ENCODE measurements at places on chromosomes 6 and 20.

- H3K27me3 ChIP-seq, result no peaks in the 10 kb centered on the region
- DNase-seq, result no peak
- H3K27ac ChIP-seq, result no peak overlapping the region
- H3K36me3 ChIP-seq, result no peaks in the 10 kb centered on the region
- H3K4me1 ChIP-seq, result no peaks in the 10 kb centered on the region
- no peak overlapping the region for H3K4me3 ChIP-seq
These were observed 52.6 kb downstream of the THBS2 start for GRCh38 chr6:169200893-169201514.

DNA sequence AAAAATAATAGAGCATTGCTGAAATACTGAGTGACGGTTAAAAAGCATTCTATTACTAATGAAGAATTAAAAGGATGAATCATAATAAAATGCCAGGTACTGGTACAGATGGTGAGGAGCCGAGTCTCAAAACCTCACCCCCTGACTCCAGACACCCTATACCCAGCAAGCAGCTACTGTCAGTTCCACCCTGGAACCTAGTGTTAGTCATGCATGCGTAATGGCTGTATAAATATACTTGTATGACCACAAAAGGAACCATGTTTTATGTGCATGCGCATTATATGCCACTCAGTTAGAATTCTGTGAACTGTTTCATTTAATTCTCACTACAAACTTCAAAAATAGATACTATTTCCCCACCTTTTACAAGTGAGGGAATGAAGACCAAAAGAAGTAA is 568.7 kb upstream of the RNF217 start:
- no peak overlapping the region for H3K27ac ChIP-seq
- no peaks in the 10 kb centered on the region for H3K27me3 ChIP-seq
- no peak for DNase-seq
- no peaks in the 10 kb centered on the region for H3K4me1 ChIP-seq
- no peaks in the 10 kb centered on the region for H3K36me3 ChIP-seq

GRCh38 chr6:70369332-70369950 is 43.9 kb upstream of the FAM135A start:
- DNase-seq, result peak; percentile 60
- H3K36me3 ChIP-seq, result no peaks in the 10 kb centered on the region
- H3K27me3 ChIP-seq, result peaks cover 6% of the 10 kb centered on the region

GRCh38 chr6:143258945-143259344 is 191.6 kb downstream of the ADAT2 start:
- no peaks in the 10 kb centered on the region for H3K36me3 ChIP-seq
- DNase-seq, result no peak
- H3K4me1 ChIP-seq, result no peaks in the 10 kb centered on the region
- no peak overlapping the region for H3K27ac ChIP-seq
- H3K4me3 ChIP-seq, result no peak overlapping the region

GRCh38 chr20:16486532-16486931 is 86.7 kb downstream of the KIF16B start:
- H3K27ac ChIP-seq, result no peak overlapping the region
- H3K4me3 ChIP-seq, result no peak overlapping the region
- H3K4me1 ChIP-seq, result no peaks in the 10 kb centered on the region

DNA sequence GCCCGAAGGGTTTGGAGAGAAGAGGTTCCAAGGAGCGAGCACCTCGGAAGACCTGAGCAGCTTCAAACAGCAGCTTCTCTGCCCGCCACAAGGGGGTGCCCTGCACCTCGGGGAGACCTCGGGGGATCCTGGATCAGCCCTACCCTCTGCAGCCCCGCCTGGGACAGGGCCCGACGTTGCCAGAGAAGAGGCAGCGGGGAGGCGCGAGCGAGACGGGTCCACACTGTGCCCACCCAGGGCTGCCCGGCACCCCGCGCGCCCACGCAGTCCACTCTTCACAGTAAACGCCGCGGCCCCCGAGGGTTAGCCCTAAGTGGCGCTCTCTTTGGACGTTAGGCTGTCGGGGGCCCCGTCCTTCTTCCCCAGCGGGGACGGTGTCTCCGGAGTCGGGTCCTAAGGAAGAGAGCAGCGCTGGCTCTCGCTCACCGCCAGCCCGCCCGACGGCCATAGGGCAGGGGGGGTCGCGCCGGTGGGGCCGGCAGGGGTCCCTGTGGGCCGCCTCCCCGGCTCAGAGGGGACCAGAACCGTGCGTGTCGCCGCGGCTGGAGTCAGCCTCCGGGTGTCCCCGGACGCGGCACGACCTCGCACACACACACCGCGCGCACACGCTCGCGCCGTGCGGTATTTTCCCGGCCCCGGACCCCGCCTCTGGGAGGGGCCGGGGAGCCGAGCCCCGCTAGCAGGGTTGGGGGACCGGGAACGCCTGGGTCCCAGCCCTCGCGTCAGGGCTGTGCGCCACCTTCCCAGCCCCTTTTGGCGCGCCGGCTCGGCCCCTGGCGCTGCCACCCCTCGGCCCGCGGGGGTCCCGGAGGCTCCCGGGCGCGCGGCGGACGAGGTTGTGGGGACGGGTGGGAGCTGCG is 929 bp downstream of the CDH22 start:
- H3K4me1 ChIP-seq, result no peaks in the 10 kb centered on the region
- H3K27ac ChIP-seq, result no peak overlapping the region
- no peak overlapping the region for H3K4me3 ChIP-seq
- peaks cover 61% of the 10 kb centered on the region for H3K27me3 ChIP-seq

DNA sequence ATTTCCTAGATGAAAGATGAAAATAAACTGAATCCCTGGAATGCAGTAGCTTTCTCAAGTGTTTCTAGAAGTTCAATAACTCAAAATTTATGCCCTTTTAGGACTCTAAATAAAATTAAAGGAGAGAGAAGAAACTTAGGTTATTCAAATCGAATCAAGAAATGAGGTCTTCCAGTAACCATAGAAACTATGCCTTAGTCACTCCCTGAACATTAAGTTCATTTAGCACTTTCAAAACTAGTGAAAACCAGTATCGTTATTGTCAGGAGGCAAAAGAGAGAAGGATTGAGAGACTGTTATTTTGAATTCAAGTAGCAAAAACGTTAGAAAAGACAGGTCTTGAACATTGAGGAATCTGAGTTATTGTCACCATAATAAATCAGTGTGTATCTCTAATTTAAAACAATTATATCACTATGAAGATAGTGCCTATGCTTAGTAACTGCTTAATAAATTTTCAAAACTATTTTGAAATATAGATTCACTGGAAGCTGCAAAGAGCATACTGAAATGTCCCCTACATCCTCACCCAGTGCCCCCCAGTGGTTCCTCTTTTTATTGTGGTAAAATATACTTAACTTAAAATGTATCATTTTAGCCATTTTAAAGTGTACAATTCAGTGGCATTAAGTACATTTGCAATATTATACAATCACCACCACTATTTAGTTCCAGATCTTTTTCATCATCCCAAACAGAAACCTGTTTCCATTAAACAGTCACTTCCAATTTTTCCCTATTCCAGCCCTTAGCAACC is 4.6 kb downstream of the RPP21 start:
- no peaks in the 10 kb centered on the region for H3K27me3 ChIP-seq
- no peak overlapping the region for H3K4me3 ChIP-seq
- no peak for DNase-seq
- H3K27ac ChIP-seq, result no peak overlapping the region
- no peaks in the 10 kb centered on the region for H3K36me3 ChIP-seq
- peaks cover 3% of the 10 kb centered on the region for H3K4me1 ChIP-seq

Measured in SK-N-SH (cell line).